ENCODE measurements at places on chromosomes 1 and 21.

- DNase-seq = no peak
These were observed 10.1 kb upstream of the SESN2 start for GRCh38 chr1:28249013-28249865.

DNA sequence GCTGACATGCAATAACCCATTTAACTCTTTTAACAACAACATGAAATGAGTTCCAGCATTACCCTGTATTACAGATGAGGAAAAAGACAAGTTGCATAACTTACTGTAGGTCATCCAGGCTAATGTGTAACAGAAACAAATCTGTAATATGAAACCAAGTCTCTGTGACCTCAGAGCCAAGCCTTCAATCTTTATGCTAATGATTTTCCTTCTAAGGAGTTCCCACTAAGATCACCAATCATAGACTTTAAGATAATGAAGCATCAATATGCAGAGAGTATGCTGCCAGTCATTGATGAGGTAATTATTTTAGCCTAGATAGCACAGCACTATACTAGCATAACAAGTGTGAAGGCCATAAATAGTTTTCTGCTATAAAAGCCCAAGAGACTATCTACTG is 35.6 kb upstream of the RNPC3 start:
- DNase-seq = no peak

GRCh38 chr1:46310321-46310720 is 6.8 kb downstream of the UQCRH start:
- DNase-seq = no peak

- no peak for DNase-seq
These were observed 1.0 kb downstream of the SLC35D1 start for GRCh38 chr1:67052741-67053534.

DNA sequence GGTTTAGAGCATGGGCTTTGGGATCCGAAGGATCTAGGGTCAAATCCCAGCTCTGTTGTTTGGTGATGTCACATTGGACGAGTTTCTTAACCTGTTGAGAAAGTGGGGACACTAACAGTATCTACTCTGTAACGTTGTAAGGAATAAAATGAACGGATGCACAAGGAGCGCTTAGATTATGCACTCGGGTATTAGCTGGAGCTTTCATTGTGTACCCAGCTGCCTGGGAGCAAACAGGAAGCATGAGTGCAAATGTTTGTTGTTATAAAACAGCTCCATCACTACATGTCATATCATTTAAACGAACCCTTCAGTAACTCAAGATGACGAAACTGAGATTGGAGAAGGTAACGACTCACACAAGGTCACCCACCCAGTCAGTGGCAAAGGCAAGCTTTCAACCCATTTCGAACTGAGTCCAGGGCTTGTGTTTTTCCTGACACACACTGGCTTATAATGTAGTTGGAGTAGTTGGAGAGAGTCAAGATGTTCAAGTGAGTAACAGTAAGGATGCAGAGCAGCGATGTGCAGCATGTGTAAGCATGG is 16.2 kb upstream of the SLC6A17 start:
- DNase-seq = no peak
